ENCODE measurements at places on chromosomes 3 and 15.
A peak's percentile ranks its signal among the peaks of the same experiment; 100 is the strongest.

DNA sequence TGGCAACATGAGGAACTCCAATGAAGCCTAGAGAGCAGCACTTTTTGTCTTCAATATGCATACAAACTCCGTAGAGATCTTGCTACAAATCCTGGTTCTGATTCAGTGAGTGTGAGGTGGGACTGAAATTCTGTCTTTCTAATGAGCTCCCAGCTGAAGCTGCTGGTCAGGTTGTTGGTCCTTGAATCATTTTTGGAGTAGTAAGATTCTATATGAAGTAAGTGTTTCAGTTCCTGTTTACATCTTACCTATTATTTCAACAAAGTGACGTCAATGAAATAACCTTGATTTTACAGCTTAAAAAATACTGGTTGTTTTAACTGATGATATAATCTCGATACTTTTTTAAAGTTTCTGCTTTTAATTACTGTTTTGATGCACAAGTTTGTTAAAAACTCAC lies 33.9 kb downstream of the SHQ1 start:
- no peak for DNase-seq

- DNase-seq: no peak
Measured at GRCh38 chr15:80856809-80857377, 77.7 kb downstream of the CEMIP start.

DNA sequence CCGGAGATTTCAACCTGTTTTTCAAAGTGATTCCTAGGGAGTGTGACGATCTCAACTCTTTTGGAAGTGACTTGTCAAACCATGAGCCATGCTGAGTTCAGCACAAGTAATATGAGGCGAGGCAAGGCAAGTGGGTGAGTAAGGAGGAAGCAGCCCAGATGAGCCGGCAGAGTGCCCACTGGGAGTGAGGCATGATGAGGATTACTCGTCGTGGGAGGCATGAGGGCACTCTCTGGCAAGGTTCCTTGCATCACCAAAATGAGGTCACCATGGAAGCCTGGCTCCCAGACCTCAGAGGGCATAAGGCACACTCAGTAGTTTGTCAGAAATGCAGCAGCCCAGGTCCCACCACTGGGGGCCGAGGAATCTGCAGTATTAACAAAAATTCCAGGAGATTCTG lies 636.1 kb downstream of the MAGI1 start:
- DNase-seq: no peak

GRCh38 chr15:55322467-55322866 lies 3.4 kb downstream of the PIGB start:
- no peak for DNase-seq

GRCh38 chr3:31713816-31714215 lies 181.1 kb downstream of the STT3B start:
- no peak for DNase-seq

DNA sequence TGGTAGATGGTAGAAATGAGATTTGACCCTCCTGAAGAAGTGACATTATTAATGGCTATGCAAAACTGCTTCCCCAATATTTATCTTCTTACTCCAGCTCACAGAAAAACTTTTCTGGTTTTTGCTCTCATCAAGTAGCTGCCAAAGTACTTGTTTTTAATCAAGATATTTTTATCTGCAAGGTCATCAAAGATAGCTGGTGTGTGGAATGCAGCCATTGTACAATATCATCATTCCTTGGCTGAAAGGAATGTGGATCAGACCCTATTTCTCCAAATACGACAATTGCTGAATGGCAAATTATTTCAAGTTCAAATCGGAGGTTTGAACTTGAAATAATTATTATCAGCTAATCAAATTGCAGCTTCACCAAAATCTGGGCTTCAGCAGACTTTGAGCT lies 126.9 kb upstream of the SLC7A14 start:
- DNase-seq: no peak

- DNase-seq: no peak
Measured at GRCh38 chr3:45644791-45645201, 44.4 kb upstream of the SACM1L start.

DNA sequence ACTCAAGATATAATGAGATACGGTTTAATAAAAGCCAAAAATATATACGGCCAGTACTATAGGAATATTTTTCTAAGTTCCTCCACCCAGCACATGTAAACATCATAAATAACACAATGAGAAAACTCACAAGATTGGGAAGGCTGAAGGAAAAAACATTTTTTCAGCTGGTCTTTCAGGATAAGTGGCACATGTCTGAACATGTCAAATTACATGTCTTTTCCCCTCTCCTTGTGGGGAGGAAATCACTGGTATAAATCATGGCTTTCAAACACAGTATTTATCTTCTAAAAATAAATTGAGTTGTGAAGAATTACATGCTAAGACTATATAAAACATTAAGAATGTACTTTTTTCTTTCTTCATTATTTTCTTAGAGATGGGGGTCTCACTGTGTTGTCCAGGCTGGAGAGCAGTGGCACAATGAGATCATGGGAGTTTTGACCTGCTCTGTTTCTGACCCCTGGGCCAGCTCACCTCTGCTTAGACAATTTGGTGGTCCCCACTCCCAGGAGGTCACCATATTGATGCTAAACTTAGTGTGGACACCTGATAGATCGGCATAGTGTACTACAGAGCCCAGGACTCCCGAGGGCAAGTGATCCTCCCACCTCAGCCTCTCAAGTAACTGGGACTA lies 32.8 kb downstream of the ETV5 start:
- DNase-seq: no peak

DNA sequence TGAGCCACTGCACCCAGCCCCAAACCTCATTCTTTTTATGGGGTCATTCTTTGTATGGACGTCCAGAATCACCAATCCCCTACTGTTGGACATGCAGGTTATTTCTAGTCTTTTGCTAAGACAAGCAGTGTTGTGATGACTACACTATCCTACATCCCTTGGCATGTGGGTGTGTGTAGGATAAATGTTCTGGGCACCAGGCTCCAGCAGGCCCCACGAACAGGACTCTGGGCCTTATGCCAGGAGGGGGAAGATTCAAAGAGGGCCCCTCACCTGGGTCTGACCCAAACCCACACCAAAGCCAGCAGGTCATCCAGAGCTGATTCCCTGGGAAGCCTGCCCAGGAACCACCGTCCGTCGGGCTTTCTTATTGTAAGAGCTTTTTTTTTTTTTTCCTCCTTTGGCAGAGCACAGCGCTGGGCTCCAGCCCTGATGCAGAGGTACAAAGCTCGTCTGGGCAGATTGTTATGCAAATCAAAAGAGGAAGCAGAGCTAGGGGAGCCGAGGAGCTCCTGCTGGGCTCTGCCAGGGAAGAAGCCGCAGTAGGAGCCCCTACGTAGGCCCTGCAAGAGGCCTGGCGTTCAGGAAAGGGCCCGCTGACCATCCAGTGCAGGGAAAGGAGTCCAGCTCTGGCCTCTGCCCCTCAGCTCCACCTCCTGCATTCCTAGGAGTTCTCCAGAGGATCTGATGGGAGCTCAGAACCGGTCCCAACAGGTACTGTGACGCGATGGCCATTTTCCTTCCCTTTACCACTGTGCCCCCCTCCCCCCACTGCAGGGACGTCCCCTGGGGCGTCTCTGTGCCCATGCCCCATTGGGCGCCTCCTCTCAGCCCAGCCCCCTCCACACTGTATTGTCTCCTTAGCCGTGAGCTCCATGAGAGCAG lies 29.0 kb upstream of the FURIN start:
- DNase-seq: peak; percentile 68

GRCh38 chr15:31267161-31268107 lies 59.2 kb upstream of the KLF13 start:
- DNase-seq: peak; percentile 59

GRCh38 chr3:18808429-18808828 lies 339.9 kb upstream of the KCNH8 start:
- DNase-seq: no peak

DNA sequence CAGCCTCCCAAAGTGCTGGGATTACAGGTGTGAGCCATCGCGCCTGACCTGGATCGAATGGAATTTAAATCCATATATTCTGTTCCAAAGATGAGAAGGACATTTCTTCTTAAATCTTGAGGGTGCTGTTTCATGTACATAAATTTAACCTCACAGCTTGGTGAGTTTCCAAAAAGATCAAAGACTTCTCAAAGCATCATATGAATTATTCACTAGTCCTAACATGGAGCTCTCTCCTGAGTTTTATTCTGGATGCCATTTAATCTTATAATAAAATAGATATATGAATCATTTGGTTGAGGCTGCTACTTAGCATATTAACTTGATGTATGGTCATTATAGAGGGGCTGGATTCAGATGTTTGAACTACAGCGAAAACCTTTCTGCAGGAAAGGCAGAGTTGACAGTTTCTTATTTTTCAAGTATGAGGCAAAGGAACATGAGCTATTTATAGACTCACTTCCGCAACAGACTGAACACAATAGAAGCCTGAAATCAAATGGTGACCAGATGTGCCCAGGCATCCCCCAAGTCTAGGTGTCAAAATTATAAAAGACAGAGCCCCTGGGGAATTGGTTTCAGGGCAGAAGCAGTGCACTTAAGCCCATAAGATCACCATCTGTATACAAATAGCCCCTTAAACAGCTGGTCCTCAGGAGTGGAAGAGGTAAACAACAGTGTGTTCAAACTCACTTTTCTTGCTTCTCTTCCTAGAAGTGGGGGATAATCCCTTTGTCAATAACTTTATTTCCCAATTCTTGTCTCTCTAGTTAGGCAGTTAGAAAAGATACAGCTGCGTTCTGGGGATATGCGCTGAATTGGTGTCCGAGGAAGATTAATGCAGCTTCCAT lies 29.7 kb downstream of the STARD9 start:
- DNase-seq: no peak

DNA sequence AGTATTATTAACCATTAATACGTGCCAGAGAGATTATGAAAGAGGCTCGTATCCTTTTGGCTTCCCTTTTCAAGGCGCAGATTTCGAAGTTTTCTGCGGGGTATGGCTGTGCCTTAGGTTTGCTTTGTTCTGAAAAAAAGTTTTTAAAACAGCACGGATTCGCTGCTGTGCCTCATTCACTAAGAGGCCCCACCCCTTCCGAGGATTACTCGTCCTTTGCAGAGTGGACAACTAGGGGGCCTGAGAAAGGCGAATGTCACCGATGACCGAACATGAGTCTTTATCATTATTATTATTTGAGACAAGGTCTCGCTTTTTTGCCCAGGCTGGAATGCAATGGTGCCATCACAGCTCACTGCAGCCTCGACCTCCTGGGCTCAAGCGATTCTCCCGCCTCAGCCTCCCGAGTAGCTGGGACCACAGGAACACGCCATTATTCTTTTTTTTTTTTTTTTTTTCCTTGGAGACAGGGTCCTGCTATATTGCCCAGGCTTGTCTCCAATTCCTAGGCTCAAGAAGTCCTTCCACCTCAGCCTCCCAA lies 684 bp upstream of the RPS27L start:
- DNase-seq: peak; percentile 62

- no peak for DNase-seq
Measured at GRCh38 chr15:89218531-89218930, 2.8 kb downstream of the RLBP1 start.

- no peak for DNase-seq
Measured at GRCh38 chr3:72316501-72317279, 531.6 kb downstream of the SHQ1 start.

- DNase-seq: no peak
Measured at GRCh38 chr3:47412842-47413520, 32.2 kb downstream of the PTPN23 start.

- DNase-seq: no peak
Measured at GRCh38 chr3:31230425-31231223, 302.1 kb upstream of the STT3B start.

- no peak for DNase-seq
Measured at GRCh38 chr3:192170031-192170430, 557.3 kb downstream of the FGF12 start.

- DNase-seq: no peak
Measured at GRCh38 chr3:44326019-44326418, 12.5 kb upstream of the TCAIM start.
